ENCODE measurements at places on chromosomes 4 and X. TPM values are rescaled to one million over a fixed set of nuclear protein-coding genes. Genes with fewer than 3 reads are reported as not detected.

Gene SLC6A8
- 8.0 TPM for total RNA-seq

Gene FDCSP
- not detected for total RNA-seq

Gene ADH1A
- total RNA-seq, result 3.6 TPM

Gene CCDC160
- not detected for total RNA-seq

Gene CFI
- total RNA-seq, result 61.0 TPM

Gene ADH7
- total RNA-seq, result not detected

Gene MAGEE2
- not detected for total RNA-seq

Gene ARX
- total RNA-seq, result not detected

Gene ZNF157
- 0.23 TPM for total RNA-seq

Gene CPEB2
- 25.6 TPM for total RNA-seq

Gene PRRG3
- total RNA-seq, result 1.4 TPM

Gene PABPC4L
- total RNA-seq, result 0.98 TPM

Gene IL15
- 6.6 TPM for total RNA-seq

Gene PNPLA4
- total RNA-seq, result 9.7 TPM

Gene TLR6
- 9.6 TPM for total RNA-seq

DNA sequence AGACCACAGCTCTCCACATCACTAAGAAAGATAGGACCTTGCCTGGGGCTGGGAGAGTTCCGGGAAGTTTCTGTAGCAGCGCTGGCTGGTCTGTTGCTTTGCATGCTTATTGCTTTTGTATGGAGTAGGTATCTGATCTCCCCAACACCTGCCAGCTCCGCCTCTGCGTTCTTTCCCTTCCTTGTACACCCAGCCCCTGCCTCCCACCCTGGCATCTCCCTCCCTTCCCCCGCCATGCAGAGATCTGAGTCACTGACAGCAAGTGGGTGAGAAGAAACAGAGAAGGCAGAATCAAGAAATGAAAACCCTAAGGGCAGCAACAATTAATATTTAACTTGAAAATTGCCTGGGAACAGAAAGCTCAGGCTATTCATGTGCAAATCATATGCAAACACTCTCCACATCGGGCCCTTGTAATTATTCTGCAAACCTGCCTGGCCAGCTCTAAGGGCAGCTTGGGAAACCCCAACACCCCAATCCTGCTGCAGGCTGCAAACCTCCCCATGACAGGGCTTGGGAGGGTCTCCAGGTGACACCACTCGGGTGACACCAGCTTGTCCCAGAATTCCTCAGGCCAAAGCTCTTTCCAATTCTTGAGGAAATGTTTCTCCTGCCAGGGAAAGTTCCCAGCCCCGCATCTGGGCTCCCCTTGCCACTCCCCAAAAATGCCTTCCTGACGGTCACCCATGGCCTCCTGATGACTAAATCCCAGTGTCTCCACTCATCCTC, 257.2 kb downstream of the FBXW7 start:
- DNase-seq, result no peak
- H3K4me1 ChIP-seq, result no peaks in the 10 kb centered on the region
- H3K36me3 ChIP-seq, result no peaks in the 10 kb centered on the region
- no peak overlapping the region for H3K27ac ChIP-seq
- no peak overlapping the region for H3K4me3 ChIP-seq

DNA sequence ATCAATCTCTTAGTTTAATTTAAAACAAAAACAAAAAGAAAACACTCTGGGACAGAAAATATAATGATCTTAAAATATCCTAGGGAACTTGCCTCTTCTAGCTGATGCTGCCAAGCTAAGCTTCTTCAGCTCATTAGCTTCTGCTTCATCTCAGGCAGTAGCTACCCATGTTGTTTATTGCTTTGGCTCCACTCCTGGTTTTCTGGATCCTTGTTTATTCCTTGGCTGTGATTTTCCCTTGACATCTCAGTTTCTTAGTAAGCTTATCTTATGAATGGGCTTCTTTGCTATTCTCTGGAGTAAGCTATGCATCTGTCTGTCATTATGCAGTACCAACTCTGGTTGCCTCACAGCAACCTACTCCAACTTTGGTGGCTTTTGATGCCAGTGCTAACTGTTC, 5.1 kb upstream of the MTHFD2L start:
- no peaks in the 10 kb centered on the region for H3K36me3 ChIP-seq
- DNase-seq, result no peak
- H3K4me1 ChIP-seq, result peaks cover 4% of the 10 kb centered on the region
- H3K4me3 ChIP-seq, result no peak overlapping the region
- no peak overlapping the region for H3K27ac ChIP-seq

DNA sequence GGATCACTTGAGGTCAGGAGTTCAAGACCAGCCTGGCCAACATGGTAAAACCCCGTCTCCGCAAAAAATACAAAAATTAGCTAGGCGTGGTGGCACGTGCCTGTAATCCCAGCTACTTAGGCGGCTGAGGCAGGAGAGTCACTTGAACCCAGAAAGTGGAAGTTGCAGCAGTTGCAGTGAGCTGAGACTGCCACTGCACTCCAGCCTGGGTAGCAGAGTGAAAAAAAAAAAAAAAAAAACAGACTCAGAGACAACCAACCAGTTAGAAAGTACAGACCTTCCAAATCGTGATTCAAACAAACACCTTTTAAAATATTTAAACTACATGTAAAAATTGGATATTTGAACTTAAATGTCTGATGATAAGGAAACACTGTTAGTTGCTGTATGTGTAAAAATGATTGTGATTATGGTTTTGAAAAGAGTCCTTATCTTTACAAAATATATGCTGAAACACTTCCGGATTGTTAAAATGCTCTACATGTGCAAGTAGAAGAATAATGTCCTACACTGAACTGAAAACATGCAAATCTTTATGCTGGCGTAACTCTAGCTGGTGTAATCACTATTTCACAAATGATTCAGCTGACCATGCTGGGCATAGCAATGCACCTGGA, 37.8 kb downstream of the SH3KBP1 start:
- no peak overlapping the region for H3K4me3 ChIP-seq
- peaks cover 3% of the 10 kb centered on the region for H3K4me1 ChIP-seq
- no peak overlapping the region for H3K27ac ChIP-seq
- no peaks in the 10 kb centered on the region for H3K36me3 ChIP-seq
- DNase-seq, result no peak

GRCh38 chrX:34653811-34654210, 3.3 kb downstream of the TMEM47 start:
- H3K4me3 ChIP-seq, result peak overlapping the region; percentile 56
- H3K27ac ChIP-seq, result peak overlapping the region; percentile 58
- no peaks in the 10 kb centered on the region for H3K36me3 ChIP-seq
- no peak for DNase-seq
- no peaks in the 10 kb centered on the region for H3K27me3 ChIP-seq

DNA sequence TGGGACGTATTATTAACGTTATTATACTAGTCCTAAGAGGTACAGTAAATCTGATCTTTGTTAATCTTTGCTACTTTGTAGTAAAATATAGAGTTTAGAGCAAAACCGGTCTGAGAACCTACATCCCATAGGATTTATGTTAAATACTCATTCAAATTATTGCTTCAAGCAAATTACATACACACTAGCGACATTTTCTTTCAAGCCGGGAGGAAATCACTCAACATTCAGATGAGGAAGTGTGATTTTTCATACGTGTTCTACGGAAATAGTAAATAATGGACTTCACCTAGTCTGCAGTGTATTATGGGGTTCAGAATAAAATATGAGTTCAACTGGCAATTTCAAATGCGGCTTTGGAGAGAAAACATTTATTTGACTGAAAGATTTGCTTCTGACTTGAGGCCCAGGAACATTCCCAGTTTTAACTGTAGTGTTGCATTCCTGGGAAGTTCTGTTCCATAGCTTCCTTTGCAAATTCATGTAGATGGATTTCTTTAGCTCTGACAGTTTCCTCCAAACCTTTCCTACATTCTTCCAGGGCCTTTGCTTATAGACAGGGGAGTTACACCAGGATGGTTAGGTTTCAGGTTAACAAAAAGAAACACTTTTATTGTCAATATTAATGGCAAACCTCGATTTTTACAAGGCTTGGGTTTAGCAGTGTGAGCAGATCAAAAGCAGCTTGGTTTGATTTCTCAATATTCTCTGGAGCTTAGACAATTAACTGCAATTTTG, 5.3 kb upstream of the HAND2 start:
- H3K27me3 ChIP-seq, result peaks cover 100% of the 10 kb centered on the region
- peaks cover 15% of the 10 kb centered on the region for H3K4me1 ChIP-seq
- no peaks in the 10 kb centered on the region for H3K36me3 ChIP-seq
- no peak overlapping the region for H3K27ac ChIP-seq
- H3K4me3 ChIP-seq, result no peak overlapping the region

GRCh38 chr4:169861593-169861992, 103.8 kb upstream of the HPF1 start:
- H3K27me3 ChIP-seq, result peaks cover under 1% of the 10 kb centered on the region
- no peak overlapping the region for H3K4me3 ChIP-seq
- no peak overlapping the region for H3K27ac ChIP-seq
- no peaks in the 10 kb centered on the region for H3K4me1 ChIP-seq
- no peak for DNase-seq
- H3K36me3 ChIP-seq, result no peaks in the 10 kb centered on the region

DNA sequence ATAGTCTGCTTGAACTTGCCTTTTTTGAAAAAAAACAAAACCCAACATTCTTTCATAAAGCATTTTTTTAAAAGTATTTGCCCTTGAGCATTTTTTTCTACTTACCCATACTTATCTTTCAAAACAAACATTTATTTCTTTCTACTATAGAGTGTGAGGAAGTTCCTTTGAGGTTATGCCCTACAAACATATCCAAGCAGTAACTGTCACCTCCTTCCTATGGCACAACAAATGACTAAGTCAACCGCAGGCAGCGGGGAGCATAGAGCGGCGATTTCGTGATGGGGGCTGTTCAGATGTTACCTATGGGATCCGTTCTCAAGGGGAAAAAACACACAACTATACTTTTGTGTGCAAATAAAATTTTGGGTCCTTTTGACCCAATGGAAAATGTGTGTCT, 19.4 kb downstream of the SPRY1 start:
- peaks cover 11% of the 10 kb centered on the region for H3K4me1 ChIP-seq
- H3K4me3 ChIP-seq, result no peak overlapping the region
- DNase-seq, result no peak
- H3K36me3 ChIP-seq, result no peaks in the 10 kb centered on the region
- no peak overlapping the region for H3K27ac ChIP-seq

DNA sequence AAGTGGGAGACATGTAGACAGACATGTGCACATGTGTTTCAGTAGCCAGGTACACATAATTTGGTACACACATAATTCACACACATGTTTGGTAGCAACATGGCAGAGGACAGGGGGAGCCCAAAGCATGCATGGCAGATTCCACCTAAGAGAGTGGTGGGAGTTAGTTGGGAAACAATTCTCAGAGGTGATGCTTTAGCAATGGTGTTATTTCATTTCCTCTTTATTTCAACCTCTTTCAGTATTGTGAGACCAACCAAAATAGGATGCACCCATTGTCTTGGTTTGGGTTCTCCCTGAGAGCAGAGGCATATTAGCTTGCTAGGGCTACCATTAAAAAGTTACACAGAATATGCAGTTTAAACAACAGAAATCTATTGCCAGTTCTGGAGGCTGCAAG, 92.2 kb upstream of the ANXA3 start:
- no peak for DNase-seq
- no peaks in the 10 kb centered on the region for H3K27me3 ChIP-seq
- H3K4me3 ChIP-seq, result no peak overlapping the region
- H3K27ac ChIP-seq, result no peak overlapping the region

- H3K27ac ChIP-seq, result no peak overlapping the region
- H3K4me3 ChIP-seq, result no peak overlapping the region
- H3K36me3 ChIP-seq, result no peaks in the 10 kb centered on the region
These were observed 43.2 kb downstream of the TMEM144 start for GRCh38 chr4:158253350-158253980.

DNA sequence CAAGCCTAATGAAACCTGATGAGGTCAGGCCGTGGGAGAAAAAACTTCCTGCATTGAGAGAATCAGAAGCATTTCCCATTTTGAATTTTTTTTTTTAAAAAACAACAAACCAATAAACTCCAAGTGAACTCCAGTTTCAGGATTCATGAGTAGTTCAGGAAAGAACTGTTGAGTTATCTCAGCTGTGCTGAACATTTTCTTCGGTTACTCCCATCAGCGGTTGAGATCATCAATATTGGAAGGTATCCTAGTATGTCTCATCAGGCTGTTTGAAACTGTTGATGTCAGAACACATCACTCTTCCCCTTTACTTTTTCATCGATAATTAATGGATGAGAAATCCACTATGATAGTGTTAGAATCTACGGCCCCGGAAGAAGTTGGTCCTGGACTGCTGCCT, 82.4 kb upstream of the ADGRG2 start:
- no peak overlapping the region for H3K4me3 ChIP-seq
- no peaks in the 10 kb centered on the region for H3K4me1 ChIP-seq
- DNase-seq, result no peak
- H3K36me3 ChIP-seq, result no peaks in the 10 kb centered on the region
- no peak overlapping the region for H3K27ac ChIP-seq

DNA sequence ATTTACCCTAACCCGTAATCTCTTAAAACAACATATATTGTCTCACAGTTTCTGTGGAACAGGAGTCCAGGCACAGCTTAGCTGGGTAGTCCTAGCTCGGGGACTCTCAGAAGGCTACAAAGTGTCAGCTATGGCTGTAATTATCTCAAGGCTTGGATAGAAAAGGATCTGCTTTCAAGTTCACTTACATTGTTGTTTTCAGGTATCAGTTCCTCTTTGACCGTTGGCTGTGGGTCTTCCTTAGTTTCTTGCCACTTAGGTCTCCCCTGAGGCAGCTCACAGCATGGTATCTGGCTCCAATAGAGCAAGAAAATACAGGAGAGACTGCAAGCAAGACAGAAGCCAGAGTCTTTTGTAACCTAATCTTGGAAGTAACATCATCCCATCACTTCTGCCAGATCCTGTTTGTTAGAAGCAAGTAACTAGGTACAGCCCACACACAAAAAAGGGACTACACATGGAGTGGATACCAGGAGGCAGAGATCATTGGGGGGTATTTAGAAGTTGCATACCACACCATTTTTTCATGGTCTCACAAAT, 137.0 kb downstream of the MAGEB5 start:
- no peak overlapping the region for H3K4me3 ChIP-seq
- no peaks in the 10 kb centered on the region for H3K27me3 ChIP-seq
- H3K27ac ChIP-seq, result no peak overlapping the region

- H3K4me3 ChIP-seq, result no peak overlapping the region
- peaks cover 12% of the 10 kb centered on the region for H3K4me1 ChIP-seq
- DNase-seq, result no peak
These were observed 133.0 kb upstream of the NAP1L5 start for GRCh38 chr4:88830598-88830997.

GRCh38 chr4:1511441-1512041, 105.3 kb upstream of the NKX1-1 start:
- DNase-seq, result peak; percentile 48
- H3K36me3 ChIP-seq, result no peaks in the 10 kb centered on the region
- H3K27me3 ChIP-seq, result peaks cover 37% of the 10 kb centered on the region
- no peaks in the 10 kb centered on the region for H3K4me1 ChIP-seq

GRCh38 chrX:41478381-41478911, 31.3 kb downstream of the NYX start:
- no peaks in the 10 kb centered on the region for H3K27me3 ChIP-seq
- no peaks in the 10 kb centered on the region for H3K36me3 ChIP-seq
- H3K4me3 ChIP-seq, result no peak overlapping the region
- DNase-seq, result no peak

- no peaks in the 10 kb centered on the region for H3K4me1 ChIP-seq
- H3K4me3 ChIP-seq, result no peak overlapping the region
- DNase-seq, result no peak
- H3K27ac ChIP-seq, result no peak overlapping the region
- no peaks in the 10 kb centered on the region for H3K27me3 ChIP-seq
- no peaks in the 10 kb centered on the region for H3K36me3 ChIP-seq
These were observed 48.4 kb upstream of the RPS6KA3 start for GRCh38 chrX:20315140-20315539.
